Femur (tissue), 1 donor: ENCODE measurements at places on chromosomes 3 and 15.
A peak's percentile ranks its signal among the peaks of the same experiment; 100 is the strongest.

- no peak for DNase-seq
Observed at GRCh38 chr3:42159706-42160472, 68.7 kb downstream of the TRAK1 start.

- DNase-seq, result no peak
Observed at GRCh38 chr15:45729141-45729540, 94.3 kb downstream of the SQOR start.

DNA sequence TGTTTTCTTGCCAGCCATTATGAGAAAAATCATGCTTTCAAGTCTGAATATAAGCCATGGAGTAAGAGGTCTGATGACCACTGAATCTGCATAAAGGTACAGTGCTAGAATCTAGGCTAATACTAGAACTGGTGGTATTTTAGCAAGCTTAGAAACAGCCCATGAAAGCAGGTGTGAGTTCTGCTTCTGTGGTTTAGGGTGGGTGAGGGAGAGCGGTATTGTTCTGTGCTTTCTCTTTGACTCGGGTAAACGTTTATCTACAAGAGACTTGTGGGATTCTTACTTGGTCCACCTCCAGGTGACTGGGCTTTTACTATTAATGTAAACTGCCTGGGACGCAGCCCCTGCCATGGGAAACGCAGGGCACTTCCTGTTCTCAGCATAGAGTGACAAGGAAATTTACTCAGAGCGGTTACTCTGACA, 55.2 kb downstream of the PGPEP1L start:
- no peak for DNase-seq

- DNase-seq, result peak; percentile 96
Observed at GRCh38 chr3:50600841-50601591, 10.6 kb downstream of the CISH start.

GRCh38 chr15:45180201-45180600, 7.6 kb downstream of the SHF start:
- DNase-seq, result peak; percentile 15

- DNase-seq, result no peak
Observed at GRCh38 chr3:30439451-30440053, 166.8 kb upstream of the TGFBR2 start.

DNA sequence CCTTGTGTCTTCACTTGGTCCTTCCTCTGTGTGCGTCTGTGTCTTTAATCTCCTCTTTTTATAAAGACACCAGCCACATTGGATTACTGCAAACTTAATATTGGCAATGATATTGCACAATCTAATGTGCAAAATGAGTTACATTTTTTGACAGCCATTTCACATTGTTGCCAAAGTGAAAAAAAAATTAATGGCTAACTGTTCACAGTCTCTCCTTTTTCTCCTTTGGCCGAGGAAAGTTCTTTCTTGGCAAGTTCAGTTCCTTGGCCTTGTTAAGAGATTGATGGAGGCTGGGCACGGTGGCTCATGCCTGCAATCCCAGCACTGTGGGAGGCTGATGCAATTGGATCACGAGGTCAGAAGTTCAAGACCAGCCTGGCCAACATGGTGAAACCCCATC, 62.2 kb upstream of the ZNF280D start:
- DNase-seq, result peak; percentile 29

GRCh38 chr3:39349080-39349479, 19.6 kb downstream of the CCR8 start:
- DNase-seq, result no peak

- DNase-seq, result no peak
Observed at GRCh38 chr3:187445356-187445755, 77.2 kb downstream of the RTP4 start.

DNA sequence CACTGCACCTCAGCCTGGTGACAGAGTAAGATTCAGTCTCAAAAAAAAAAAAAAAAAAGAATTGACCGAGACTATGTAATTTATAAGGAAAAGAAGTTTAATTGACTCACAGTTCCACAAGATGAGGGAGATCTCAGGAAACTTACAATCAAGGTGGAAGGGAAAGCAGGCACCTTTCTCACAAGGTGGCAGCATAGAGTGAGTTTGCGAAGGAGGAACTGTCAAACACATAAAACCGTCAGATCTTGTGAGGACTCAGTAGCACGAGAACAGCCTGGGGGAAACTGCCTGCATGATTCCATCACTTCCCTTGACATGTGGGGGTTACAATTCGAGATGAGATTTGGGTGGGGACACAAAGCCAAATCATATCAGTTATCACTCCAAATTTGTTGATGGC, 380.9 kb downstream of the EDEM1 start:
- DNase-seq, result no peak

GRCh38 chr15:101055411-101055810, 136.3 kb downstream of the LRRK1 start:
- DNase-seq, result no peak

- DNase-seq, result no peak
Observed at GRCh38 chr3:153431076-153431475, 269.1 kb downstream of the RAP2B start.

GRCh38 chr3:46659285-46659684, 34.2 kb downstream of the ALS2CL start:
- DNase-seq, result no peak

DNA sequence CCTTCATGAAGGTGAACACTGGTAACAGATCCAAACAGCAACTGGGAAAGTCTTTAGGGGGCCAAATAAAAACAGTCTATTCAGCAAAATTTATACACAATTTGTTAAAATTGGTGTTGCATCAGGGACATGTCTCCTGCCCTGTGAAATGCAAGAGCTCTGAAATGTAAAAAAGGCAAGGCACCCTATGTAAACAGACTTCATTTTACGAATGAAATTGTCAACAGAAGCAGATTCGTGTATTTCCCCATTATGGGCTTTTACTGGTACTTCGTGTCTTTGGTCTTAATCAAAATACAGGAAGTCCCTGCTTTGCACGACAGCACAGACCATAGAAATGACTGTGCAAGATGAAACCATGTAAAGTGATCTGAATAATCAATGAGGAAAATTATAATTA, 127.3 kb upstream of the THBS1 start:
- no peak for DNase-seq

DNA sequence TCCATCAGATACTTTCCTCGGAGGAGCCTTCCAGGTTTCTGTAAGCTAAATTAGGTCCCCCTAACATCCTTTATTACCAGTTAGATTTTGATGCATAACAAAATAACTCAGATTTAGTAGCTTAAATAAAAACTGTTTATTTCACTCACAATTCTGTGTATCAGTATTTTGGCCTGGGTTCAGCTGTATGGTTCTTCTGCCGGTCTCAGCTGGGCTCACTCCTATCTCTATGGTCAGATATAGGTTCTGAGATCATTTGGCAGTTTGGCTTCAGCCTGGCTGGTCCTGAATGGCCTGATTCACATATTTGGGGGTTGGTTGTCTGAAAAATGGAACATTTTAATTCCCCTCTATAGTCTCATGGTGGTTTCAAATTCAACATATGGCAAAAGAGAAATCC, 1125.3 kb downstream of the TBL1XR1 start:
- DNase-seq, result no peak

GRCh38 chr3:136974670-136975069, 16.9 kb downstream of the IL20RB start:
- DNase-seq, result no peak

DNA sequence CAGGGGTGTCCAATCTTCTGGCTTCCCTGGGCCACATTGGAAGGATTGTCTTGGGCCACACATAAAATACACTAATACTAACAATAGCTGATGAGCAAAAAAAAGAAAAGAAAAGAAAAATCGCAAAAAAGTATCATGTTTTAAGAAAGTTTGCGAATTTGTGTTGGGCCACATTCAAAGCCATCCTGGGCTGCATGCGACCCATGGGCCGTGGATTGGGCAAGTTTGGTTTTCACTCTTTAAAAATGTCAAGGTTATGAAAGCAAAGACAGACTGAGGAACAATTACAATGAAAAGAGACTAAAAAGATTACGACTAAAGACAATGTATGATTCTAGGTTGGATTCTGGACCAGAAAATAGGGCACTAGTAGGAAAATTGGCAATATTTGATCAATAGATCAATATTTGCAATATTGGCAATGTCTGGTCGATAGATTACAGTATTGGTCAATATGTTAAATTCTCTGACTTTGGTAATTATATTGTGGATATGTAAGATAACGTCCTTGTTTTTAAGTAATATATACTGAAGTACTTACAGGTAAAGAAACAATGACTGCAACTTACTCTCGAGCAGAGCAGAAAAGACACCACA, 19.9 kb downstream of the CCNL1 start:
- DNase-seq, result no peak

- no peak for DNase-seq
Observed at GRCh38 chr15:45276831-45277230, 24.8 kb downstream of the SLC28A2 start.

- no peak for DNase-seq
Observed at GRCh38 chr3:184718431-184718830, 6.6 kb upstream of the MAGEF1 start.

GRCh38 chr15:63970621-63971426, 75.5 kb downstream of the DAPK2 start:
- DNase-seq, result no peak

- DNase-seq, result no peak
Observed at GRCh38 chr3:71355862-71356261, 227.7 kb downstream of the FOXP1 start.

GRCh38 chr15:88605189-88606069, 15.7 kb upstream of the AEN start:
- peak; percentile 76 for DNase-seq

GRCh38 chr3:161274691-161275298, 53.7 kb downstream of the NMD3 start:
- no peak for DNase-seq

DNA sequence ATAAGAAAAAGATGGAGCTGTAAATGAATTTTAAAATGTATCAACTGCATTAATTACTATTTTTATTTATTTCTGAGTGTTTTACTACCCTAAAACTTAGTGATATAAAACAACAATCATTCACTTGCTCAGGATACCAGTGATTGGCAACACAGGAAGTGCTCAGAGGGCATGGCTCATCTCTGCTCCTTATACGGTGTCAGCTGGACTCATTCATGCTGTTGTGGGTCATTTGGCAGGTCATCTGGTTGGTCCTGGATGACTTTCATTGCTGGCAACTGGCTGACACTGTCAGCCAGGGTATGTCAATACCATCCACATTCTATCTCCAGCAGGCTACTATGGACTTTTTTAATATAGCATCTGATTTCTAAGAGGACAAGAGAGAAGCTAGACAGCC, 689.6 kb upstream of the NECTIN3 start:
- DNase-seq, result no peak

DNA sequence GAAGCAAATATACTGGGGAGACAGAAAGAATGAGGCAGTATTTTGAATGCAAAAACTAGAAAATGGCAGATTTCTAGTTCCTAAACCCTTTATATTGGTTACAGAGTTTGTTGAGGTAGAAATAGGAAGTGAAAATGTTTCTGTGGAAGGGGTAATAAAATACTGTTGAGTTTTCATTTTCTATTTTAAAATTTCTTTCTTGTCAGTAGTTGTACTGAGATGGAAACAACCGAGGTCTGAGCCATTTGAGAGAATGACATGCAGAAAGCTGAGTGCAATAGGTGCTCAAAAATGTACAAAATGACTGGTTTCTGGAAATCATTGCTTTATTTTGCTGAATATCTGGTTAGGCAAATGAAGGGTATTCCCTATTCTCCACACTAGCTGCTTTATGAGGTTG, 361.4 kb downstream of the CHL1 start:
- DNase-seq, result no peak

GRCh38 chr3:23474580-23475357, 271.6 kb downstream of the UBE2E2 start:
- DNase-seq, result no peak

DNA sequence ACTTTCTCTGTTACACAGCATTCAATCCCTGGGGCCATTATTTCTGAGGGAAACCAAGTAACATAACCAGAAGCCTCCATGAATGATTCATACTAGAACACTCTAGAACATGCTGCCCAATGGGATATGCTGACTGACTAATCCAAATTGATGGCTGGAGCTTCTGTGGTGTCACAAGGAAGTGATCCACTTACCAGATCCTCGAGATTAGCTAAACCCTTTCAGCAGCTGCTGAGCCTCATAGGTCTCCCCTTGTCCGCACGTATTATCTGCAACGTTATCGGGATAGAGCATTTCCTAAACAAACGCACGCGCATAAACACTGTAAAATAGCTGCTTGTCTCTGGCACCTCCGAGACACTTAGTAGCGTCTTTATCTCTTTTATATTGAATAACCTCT, 61.2 kb upstream of the PROK2 start:
- DNase-seq, result no peak

DNA sequence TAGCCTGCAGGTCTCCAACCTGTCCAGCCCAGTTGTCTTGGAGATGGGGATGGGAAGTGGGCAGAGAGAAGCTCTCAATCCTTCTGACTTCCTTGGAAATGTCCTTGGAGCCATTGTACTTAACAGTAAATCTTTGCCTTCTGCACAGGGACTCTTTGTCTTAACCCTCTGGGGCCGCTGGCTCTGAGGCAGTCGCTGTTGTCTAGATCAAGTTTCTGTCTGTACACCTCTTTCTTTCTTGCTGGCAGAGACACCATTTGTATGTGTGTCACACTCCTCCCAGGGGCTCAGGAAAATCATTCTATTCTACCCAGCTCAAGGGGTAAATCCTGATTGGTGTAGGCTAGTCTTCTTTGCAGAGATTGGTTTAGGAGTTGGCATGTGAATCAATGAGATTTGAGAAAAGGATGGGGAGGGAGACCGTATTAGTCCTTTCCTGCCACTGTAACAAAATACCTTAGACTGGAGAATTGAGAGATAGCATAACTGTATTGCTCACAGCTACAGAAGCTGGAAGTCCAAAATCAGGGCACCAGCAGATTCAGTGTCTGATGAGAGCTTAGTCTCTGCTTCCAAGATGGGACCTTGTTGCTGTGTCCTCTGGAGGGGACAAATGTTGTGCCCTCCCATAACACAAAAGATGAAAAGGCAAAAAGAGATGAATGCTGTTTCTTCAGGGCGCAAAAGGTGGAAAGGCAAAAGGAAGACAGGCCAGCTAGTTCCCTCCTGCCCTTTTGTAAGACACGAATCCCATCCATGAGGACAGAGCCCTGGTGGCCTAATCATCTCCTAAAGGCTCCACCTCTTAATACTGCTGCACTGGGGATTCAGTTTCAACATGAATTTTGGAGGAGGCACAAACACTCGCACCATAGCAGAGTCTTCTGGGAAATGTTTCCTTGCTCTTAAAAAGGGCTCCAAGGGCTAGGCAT, 66.3 kb downstream of the PPCDC start:
- DNase-seq, result no peak

GRCh38 chr15:32718821-32719716, 1.3 kb downstream of the GREM1 start:
- DNase-seq, result peak; percentile 33

DNA sequence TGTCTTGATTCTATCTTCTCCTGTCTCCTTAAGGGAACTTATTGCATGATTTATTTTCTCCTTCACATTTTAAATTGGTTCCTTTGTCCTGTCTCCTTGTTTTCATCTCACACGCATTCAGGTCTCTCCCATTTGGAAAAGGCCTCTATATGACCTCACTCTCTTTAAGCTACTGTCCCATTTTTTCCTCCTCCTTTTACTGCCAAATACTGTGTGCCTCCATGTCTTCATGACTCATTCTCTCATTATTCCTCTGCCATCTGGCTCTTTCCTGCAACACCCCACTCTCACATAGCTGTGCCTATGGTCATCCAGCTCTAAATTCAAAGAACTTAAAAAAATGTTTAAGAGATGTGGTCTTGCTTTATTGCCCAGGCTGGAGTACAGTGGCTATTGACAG, 48.0 kb downstream of the TYRO3 start:
- no peak for DNase-seq
